GM23338 (cell line): ENCODE measurements at places on chromosomes 16 and 17. TPM values are rescaled to one million over a fixed set of nuclear protein-coding genes. Genes with fewer than 3 reads are reported as not detected.
A peak's percentile ranks its signal among the peaks of the same experiment; 100 is the strongest.

DNA sequence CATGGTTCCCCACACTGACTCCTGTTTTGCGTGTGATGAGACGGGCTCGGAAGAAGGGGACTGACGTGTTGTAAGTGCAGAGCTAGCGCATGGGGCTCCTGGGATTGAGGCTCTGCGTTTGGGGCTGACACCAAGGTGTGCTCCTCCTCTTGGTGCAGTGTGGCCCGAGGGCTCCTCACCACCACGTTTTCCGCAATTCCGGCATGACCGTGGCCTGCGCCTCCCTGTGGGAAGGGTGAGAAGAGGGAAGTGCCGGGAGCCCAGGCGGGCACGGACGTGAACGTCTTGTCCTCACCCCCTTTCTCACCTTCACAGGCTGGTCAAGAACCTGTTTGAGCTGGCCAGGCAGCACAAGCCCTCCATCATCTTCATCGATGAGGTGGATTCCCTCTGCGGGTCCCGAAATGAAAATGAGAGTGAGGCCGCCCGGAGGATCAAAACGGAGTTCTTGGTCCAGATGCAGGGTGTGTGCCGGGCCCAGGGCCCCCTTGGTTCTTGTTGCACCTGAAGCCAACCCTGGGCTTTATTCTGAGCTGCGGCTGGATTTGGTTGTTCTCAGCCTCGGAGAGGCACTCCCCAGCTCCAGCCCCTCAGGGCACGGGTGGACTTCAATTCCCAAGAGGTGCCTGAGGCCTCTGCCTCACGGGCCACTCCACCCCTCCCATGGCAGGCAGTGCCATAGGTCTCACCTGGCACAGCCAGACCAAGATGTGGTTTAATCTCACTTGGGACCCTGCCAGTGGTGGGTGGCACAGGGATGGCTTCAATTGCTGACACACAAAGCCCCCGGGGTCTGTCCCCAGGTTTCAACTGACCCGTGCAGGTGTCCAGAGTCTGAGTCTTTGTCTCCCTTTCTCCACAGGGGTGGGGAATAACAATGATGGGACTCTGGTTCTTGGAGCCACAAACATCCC lies 8.9 kb downstream of the VPS4A start:
- H3K36me3 ChIP-seq = peaks cover 4% of the 10 kb centered on the region
- no peak for DNase-seq
- no peaks in the 10 kb centered on the region for H3K27me3 ChIP-seq
- no peak overlapping the region for H3K27ac ChIP-seq

- DNase-seq = no peak
- H3K27me3 ChIP-seq = no peaks in the 10 kb centered on the region
- no peaks in the 10 kb centered on the region for H3K36me3 ChIP-seq
- no peaks in the 10 kb centered on the region for H3K4me1 ChIP-seq
Measured at GRCh38 chr17:72011561-72011960, 109.3 kb upstream of the SOX9 start.

- no peak overlapping the region for H3K27ac ChIP-seq
- no peaks in the 10 kb centered on the region for H3K36me3 ChIP-seq
- no peak for DNase-seq
- H3K4me3 ChIP-seq = no peak overlapping the region
Measured at GRCh38 chr16:75532142-75532765, 3.7 kb downstream of the CHST5 start.

DNA sequence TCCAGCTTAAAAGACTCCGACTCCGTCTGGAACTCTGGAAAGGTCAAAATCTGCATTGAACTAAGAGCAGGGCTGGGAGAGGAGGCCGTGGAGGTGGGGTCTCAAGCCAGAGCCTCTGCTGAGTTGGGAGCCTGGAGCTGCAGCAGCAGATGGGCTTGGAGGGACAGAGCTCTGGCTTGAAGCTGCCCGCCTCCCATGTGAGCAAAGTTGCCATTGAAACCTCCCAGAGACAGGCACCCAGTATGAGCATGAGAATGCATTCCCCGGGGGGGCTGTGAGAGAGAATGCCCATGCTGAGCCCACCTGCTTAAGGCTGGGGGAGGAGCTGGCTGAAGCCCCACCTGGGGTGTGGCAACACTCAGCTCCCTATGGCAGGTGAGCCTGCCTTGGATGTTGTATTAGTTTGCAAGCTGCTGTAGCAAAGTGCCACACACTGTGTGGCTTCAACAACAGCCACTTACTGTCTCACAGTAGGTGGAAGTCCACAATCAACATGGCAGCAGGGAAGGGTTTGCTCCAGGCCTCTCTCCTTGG lies 9.6 kb downstream of the KIF19 start:
- H3K27ac ChIP-seq = no peak overlapping the region
- no peak overlapping the region for H3K4me3 ChIP-seq
- no peaks in the 10 kb centered on the region for H3K36me3 ChIP-seq

DNA sequence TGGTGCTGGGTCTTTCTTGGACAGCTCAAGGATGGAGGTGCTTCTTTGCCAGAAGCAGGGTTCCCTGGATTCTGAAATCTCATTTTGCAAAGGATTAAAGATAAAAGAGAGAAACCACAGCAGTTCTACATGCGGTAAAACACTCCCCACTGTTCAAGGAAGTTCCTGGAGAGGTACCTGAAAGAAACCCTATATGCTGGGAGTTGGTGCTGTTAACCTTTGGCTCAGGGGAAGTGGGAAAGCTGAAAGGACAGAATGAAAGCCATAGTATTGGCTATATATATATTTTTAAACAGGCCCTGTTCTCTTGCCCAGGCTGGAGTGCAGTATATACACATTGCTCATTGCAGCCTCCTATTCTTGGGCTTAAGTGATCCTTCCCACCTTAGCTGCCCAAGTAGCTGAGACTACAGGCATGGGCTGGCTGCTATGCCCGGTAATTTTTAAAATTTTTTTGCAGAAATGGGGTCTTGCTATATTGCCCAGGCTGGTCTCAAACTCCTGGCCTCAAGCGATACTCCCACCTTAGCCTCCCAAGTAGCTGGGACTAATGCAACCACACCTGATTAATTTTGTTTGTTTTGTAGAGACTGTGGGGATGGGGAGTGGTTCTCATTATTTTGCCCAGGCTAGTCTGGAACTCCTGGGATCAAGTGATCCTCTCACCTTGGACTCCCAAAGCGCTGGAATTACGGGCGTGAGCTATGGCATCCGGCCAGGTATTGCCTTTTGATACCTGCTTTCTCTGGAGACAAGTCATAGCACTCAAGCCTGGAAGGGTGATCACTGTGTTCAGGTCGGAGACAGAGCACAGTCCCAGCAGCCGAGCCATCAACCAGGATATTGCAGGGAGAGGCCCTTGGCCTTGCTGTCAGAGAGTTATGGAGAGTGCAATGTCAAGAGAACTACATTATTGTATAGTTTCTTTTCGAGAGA lies 55.2 kb downstream of the MSI2 start:
- peaks cover 36% of the 10 kb centered on the region for H3K4me1 ChIP-seq
- H3K27me3 ChIP-seq = no peaks in the 10 kb centered on the region
- H3K27ac ChIP-seq = 0 out of 2 replicates have a peak overlapping the region, but pooled peaks have one; percentile 92
- DNase-seq = no peak
- no peaks in the 10 kb centered on the region; the same call in 1 of the 2 replicates for H3K36me3 ChIP-seq

GRCh38 chr16:58088091-58088490 lies 41.1 kb downstream of the CFAP20 start:
- peaks cover 10% of the 10 kb centered on the region for H3K4me1 ChIP-seq
- H3K36me3 ChIP-seq = no peaks in the 10 kb centered on the region
- no peak for DNase-seq
- H3K4me3 ChIP-seq = no peak overlapping the region

DNA sequence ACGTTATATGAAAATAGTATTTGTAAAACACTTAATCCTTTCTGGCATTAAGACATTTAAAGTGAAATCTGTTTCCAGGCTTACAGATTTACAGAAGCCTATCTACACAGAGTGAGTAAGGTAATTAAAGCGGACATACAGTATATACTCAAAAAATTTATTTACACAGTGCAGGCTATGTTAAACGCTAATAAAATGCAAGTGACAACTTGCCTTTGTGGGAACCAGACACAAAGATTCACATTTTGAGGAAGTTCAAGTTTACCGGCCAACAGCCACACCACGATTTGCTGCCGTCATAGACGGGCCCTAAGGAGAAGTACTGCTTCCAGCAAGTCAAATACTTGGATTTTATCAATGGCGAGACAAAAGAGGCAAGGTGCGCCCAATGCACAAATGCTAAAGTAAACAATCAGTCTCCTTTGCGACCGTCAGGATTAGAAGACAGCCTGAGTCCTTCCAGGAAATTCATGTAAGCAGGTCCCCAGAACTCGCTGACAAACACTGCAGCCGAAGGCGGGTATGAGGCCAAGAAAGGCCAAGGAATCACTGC lies 801 bp downstream of the VPS35 start:
- H3K27me3 ChIP-seq = no peaks in the 10 kb centered on the region
- H3K36me3 ChIP-seq = peaks cover 13% of the 10 kb centered on the region
- H3K4me3 ChIP-seq = peak overlapping the region; percentile 87
- H3K4me1 ChIP-seq = peaks cover 36% of the 10 kb centered on the region
- no peak for DNase-seq

DNA sequence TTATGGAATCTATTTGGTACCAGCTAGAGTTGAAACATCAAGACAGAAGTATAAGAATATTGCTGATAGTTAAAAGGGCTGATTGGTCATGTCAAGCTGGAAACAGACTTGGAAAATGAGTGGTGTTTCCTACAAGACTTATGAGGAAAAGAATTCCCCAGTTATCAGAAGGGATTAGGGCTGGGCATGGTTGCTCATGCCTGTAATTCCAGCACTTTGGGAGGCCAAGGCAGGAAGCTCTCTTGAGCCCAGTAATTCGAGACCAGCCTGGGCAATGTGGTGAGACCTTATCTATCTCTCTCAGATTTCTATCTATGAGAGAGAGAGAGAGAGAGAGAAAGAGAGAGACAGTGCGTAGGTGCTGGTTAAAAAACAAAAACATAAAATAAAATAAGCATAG lies 139.5 kb upstream of the PMFBP1 start:
- H3K4me1 ChIP-seq = no peaks in the 10 kb centered on the region
- H3K4me3 ChIP-seq = no peak overlapping the region
- H3K27ac ChIP-seq = no peak overlapping the region
- no peak for DNase-seq

DNA sequence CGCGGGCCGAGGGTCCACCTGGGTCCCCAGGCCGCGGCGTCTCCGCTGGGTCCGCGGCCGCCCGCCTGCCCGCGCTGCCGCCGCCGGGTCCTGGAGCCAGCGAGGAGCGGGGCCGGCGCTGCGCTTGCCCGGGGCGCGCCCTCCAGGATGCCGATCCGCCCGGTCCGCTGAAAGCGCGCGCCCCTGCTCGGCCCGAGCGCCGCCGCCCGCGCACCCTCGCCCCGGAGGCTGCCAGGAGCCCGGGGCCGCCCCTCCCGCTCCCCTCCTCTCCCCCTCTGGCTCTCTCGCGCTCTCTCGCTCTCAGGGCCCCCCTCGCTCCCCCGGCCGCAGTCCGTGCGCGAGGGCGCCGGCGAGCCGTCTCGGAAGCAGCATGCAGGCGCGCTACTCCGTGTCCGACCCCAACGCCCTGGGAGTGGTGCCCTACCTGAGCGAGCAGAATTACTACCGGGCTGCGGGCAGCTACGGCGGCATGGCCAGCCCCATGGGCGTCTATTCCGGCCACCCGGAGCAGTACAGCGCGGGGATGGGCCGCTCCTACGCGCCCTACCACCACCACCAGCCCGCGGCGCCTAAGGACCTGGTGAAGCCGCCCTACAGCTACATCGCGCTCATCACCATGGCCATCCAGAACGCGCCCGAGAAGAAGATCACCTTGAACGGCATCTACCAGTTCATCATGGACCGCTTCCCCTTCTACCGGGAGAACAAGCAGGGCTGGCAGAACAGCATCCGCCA lies 504 bp downstream of the FOXC2 start:
- DNase-seq = peak; percentile 61
- H3K4me3 ChIP-seq = peak overlapping the region; percentile 57
- peaks cover 59% of the 10 kb centered on the region for H3K4me1 ChIP-seq
- no peaks in the 10 kb centered on the region for H3K36me3 ChIP-seq
- peaks cover 96% of the 10 kb centered on the region for H3K27me3 ChIP-seq

DNA sequence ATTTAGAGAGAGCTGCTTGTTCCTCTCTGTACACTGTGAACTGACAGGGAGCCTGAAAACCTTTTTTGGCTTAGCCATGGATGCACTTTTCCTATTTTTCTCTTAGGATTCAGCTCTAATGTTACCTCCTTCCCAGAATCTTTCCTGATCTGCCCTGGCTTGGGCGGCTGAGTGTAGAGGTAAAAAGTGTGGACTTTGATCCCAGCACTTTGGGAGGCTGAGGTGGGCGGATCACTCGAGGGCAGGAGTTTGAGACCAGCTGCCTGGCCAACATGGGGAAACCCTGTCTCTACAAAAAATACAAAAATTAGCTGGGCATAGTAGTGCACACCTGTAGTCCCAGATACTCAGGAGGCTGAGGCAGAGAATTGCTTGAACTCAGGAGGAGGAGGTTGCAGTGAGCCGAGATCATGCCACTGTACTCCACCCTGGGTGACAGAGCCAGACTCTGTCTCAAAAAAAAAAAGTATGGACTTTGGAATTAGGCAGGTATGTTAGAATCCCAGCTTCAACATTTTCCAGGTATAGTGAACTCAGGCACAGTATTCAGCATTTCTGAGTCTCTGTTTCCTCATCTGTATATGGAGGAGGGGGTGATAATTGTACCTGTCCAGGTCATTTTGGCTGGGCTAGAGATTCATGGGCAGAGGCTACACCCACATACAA lies 212.5 kb upstream of the EEF2KMT start:
- no peak overlapping the region for H3K4me3 ChIP-seq
- H3K36me3 ChIP-seq = no peaks in the 10 kb centered on the region
- no peaks in the 10 kb centered on the region for H3K4me1 ChIP-seq
- DNase-seq = no peak
- no peak overlapping the region for H3K27ac ChIP-seq

DNA sequence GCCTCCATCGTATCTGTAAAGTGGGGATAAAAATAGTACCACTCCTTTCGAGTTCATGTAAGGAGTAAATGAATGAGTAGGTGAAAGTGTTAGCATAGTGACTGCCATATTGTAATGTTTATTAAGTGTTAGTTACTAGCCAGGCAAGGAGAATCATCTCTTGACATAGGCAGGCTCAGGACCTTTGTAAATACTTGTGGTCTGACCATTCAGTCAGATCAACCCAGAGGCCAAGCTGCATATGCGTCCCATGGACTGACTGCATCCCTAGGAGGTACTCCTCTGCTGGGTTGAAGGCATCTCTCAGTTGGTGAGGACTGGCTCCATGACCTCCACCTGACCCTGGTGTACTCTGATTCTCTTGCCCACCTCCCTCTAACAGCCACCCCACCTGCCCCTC lies 40.5 kb upstream of the CDRT4 start:
- H3K4me1 ChIP-seq = no peaks in the 10 kb centered on the region
- no peak for DNase-seq
- H3K4me3 ChIP-seq = no peak overlapping the region
- no peaks in the 10 kb centered on the region for H3K36me3 ChIP-seq
- no peak overlapping the region for H3K27ac ChIP-seq

GRCh38 chr16:7976563-7976962 lies 613.7 kb downstream of the TMEM114 start:
- no peak overlapping the region for H3K4me3 ChIP-seq
- no peaks in the 10 kb centered on the region; the same call in 1 of the 2 replicates for H3K36me3 ChIP-seq
- DNase-seq = no peak
- H3K27ac ChIP-seq = no peak overlapping the region

- no peaks in the 10 kb centered on the region for H3K4me1 ChIP-seq
- no peak overlapping the region for H3K4me3 ChIP-seq
- no peak for DNase-seq
- no peaks in the 10 kb centered on the region for H3K36me3 ChIP-seq
- H3K27me3 ChIP-seq = no peaks in the 10 kb centered on the region
Measured at GRCh38 chr17:68570526-68570925, 30.6 kb downstream of the FAM20A start.

The CAMKK1 gene
- total RNA-seq = 7.1 and 8.7 TPM in 2 replicates

The HASPIN gene
- 34.0 and 35.1 TPM in 2 replicates for total RNA-seq

The CD300E gene
- total RNA-seq = not detected in 2 replicates

The STH gene
- total RNA-seq = not detected in 2 replicates

The KRTAP17-1 gene
- total RNA-seq = not detected in 2 replicates

The ZNF597 gene
- 2.4 and 3.8 TPM in 2 replicates for total RNA-seq

The SPATA32 gene
- not detected in 2 replicates for total RNA-seq
